ENCODE measurements at places on chromosomes 3 and 15.

- DNase-seq, result no peak
Measured at GRCh38 chr3:260898-261297, 64.3 kb downstream of the CHL1 start.

- no peak for DNase-seq
Measured at GRCh38 chr15:56936929-56937328, 18.5 kb downstream of the TCF12 start.

- DNase-seq, result no peak
Measured at GRCh38 chr15:33670567-33670966, 297.7 kb upstream of the CHRM5 start.

DNA sequence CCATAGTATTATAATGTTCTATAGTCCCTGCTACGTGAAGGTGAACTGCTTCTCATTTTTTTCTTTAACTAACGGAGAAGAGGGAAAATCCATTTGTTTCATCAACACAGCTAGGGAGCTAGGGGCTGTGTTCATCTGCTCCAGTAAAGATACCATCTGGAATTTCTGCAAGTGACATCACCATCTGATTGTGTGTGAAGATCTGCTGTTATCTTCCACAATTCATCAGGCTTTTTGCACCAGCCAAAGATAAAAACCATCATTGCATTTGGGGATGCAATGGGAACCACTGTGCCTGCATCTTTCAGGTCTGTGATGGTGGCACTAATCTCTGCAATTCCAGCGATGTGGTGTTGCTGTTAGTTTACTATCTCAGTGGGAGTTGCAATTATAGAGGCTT, 35.5 kb upstream of the NOX5 start:
- DNase-seq, result no peak

DNA sequence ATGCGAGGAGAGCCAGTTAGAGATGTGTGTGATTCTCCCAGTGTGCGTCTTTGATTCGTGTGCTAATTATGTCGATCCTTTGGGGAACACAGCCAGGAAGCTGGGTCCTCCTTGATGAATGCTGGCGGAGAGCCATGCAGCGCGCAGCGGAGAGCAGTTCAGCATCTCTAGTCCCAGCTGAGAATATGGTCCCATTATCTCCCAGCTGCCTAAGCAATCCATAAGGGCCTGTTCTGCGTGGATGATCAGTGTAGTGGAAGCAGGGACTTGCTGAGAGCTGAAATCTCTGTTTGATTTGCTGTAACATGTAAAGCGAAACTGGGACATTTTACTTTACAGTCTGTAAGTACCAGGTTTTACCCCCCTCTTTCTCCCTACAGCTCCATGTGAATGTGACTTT, 412.7 kb downstream of the CNTN4 start:
- no peak for DNase-seq

GRCh38 chr3:124115956-124116355, 124.0 kb upstream of the ROPN1 start:
- no peak for DNase-seq

- no peak for DNase-seq
Measured at GRCh38 chr15:81304226-81304625, 19.7 kb downstream of the STARD5 start.

DNA sequence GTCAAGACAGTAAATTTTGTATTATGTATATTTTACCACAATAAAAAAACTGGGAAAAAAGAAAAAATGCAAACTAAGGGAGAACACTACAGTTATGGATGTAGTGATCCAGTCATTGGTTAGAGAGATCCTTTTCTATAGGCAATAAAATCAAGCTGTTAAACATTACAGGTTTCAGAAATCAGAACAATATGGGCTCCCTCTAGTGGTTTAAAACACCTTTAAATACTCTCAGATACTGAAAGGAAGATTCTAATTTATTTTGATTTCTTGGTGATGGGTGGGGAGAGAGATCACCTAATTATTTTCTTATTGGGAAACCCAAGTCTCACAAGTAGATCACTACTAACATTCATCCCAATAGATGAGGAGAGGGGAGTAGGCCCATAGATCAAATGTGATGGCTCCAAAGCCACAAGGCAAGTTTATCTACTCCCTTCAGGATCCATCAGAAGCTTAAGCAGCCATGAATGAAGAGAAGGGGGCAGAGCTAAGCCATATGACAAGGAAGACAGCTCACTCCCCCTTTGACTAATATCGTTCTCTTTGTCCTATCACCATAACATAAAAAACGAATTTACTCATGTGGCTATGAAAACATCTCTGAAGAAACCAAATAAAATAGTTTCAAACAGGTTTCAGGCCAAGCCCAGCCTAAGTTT, 118.6 kb downstream of the ANO10 start:
- DNase-seq, result no peak

GRCh38 chr3:37291275-37291700, 116.9 kb upstream of the LRRFIP2 start:
- no peak for DNase-seq

DNA sequence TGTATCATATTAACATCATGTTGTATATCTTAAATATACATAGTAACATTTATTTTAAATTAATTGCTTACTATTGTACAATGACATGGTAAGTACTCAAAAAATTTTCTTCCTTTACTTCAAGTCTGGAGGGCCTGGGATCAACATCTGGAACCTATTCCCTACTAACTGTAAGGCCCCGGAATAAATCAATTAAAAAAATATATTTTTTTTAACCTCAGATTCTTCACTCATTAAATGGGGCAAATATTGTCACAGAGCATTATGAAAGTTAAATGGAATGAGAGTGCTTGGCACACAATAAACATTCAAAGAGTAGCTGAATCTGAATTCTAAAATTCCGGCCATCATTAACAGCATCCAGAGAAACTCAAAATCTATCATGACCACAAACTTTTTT, 16.5 kb downstream of the GSK3B start:
- DNase-seq, result no peak

- no peak for DNase-seq
Measured at GRCh38 chr3:183662099-183662498, 26.7 kb downstream of the KLHL24 start.

GRCh38 chr3:190322604-190323245, 479 bp upstream of the CLDN1 start:
- no peak for DNase-seq

DNA sequence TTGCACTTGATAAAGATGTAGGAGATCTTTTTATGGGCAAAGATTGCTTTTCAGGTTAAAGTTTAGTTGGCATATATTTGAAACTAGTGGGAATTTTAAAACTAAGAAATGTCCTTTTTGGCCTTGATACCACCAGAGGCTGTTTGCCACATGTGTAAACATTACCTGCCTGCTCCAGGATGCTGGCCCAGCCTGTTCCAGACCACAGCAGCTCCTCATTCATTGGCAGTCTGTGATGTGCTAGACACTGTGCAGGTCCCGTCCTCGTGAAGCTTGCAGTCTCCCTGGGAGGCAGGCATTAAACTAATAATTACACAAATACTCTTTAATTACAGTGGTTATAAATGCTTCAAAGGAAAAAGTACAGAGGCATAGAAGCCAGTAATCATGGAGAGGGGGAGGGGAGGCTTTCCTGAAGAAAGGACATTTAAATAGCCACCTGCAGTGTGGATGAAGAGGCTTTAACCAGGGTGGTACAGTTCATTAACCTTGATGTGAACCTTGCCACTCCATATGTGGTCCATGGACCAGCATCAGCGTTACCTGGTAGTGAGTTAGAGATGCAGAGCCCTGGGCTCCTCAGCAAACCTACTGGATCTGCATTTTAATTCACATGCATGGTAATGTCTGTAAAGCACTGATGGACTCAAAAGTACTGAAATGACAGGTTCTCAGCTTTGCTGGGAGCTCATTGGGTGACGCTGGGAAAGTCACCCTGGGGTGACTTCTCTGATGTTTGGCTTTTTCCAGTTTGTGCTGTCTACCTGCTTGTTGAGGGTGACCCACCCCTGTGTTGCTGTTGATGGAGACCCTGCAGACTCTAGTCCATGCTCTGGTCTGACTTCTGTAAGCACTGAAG, 5.3 kb downstream of the ZNF710 start:
- DNase-seq, result no peak

DNA sequence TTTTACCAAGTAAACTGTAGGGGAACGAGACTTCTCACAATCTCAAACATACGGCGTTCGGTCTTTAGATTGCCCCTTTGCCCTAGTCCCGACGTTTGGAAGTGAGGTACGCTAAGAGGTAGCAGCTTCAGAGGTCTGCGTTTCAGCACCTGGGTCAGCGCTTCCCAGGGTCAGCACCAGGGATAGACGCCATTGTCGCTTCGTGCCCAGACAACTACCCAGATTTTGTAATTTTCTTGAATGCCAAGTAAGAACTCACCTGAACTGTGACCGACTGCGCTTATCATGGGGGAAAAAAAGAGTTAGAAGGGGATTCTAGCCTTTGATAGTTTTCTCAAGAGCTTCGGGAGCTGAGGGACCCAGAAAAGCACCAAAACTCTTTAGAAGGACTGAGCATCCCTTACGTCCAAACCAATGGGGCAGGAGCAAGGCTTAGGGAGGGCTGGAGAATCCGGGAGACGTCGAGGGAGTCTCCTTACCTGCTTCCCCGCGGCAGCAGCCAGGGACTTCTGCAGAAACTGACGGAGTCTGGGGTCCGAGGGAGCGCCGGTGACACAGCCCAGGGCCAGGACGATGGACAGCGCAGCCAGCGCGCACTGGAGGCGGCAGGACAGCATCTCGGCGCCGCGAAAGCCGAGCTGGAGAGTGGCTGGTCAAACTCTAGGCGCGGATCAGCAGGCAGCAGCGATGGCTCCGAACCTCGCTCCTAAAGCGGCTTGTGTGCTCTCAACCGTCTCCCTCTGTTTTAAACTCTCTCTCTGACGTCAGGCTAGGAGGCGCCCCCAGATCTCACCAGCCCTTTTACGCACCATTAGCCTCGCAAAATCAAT, at the start of gene SST:
Gene SST, minus strand, starts transcription at position 720 of the 830 bp plus-strand sequence. Its CDS starts 103 bp downstream, at position 617.
- peak; percentile 35 for DNase-seq

DNA sequence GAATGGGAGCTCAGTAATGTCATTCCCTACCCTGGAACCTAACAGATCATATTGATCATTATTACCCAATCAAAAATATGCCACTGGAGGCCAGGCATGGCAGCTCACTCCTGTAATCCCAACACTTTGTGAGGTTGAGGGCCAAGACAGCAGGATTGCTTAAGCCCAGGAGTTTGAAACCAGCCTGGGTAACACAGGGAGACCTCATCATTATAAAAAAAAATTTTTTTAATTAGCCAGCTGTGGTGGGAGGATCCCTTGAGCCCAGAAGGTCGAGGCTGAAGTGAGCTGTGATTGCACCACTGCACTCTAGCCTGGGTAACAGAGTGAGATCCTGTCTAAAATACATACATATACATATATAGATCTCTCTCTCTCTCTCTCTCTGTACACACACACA, 10.2 kb downstream of the IGDCC4 start:
- no peak for DNase-seq

GRCh38 chr3:128945041-128945877, 48.6 kb downstream of the CFAP92 start:
- DNase-seq, result no peak

- DNase-seq, result peak; percentile 21
Measured at GRCh38 chr3:190491533-190492054, 22.3 kb upstream of the IL1RAP start.

DNA sequence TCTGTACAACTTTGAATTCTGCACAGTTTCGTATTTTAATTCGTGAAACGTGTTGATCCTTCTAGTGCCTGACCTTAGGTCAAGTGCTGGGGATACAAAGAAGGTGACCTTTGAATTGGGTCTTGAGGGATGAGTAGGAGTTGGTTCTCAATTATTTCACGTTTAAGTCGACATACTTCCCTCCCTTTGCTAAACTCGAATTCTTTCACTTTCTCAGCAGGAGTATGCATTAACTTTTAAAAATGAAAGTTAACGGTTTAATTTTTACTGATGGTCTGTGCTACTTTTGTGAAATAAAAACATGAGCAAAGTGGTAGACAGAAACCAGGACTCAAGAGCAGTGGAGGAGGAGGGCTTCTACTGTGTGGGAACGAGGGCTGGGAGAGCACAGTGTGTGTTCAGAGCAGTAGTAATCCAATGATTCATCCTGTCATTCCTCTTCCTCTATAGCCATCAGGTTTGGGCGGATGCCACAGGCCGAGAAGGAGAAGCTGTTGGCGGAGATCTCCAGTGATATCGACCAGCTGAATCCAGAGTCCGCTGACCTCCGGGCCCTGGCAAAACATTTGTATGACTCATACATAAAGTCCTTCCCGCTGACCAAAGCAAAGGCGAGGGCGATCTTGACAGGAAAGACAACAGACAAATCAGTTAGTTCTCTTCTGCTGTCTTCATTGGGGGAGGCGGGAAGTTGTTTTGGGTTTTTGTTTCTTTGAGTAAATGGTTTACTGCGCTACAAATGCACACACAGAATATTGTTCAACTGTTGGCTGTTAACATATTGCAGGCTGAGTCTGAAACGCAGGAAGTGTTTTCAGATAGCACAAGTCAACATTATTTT, 78.6 kb upstream of the TSEN2 start:
- DNase-seq, result no peak

DNA sequence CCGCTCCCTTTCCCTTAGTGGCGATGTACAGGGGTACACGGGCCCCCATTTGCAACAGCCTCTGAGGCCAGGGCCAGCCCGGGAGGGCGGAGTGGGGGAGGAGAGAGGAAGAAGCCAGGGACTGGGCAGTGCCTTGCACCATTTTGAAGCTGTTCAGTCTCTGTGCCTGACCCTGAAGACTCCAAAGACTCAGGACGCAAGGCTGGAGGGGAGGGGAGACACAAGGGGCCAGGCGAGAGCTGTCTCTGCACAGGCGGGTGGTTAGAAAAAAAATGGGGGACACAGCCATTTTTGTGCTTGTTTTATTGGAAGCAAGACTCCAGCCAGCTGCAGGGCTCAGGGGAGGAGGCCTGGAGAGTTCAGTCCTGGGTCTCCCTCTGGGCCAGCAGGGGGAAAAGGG, 1.6 kb downstream of the RPP25 start:
- no peak for DNase-seq

DNA sequence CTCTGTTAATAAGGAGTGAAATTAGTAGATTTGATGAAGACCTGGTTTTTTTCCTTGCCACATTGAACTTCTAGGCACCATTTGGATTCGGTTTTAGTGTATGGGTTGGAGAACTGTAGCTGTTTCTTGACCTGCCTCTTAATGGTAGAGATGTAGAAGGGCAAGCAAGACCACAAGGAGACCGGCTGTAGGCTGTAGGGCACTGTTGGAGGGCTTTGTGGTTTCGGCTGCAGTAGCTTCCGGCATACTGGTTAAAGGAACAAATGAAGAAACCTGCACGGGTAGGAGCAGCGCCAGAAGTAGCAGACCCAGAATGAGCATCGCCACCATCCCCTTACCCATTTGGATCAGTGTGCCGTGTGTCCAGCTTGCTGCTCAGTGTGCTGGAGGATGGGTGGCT, 7.9 kb downstream of the PCLAF start:
- no peak for DNase-seq

DNA sequence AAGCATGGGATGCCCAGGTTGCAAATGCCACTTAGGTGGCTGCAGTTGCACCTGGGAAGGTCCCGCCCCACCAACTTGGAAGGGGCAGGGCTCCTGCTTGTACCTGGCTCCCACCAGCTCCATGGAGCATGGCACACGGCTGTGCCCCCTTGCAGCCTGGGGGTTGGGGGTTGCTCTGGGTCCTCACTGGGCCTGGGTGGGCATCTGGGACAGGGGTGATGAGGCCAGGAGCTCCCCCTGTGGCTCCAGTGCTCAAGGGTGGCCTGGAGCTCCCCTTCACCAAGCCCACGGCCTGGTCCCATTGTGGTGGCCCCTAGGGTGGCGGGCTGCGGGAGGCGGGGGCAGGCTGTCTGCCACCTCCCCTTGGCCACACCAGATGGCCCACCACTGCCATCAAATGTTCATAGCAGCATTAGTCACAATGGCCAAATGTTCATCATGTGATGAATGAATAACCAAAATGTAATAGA, 36.7 kb downstream of the GHSR start:
- no peak for DNase-seq

- no peak for DNase-seq
Measured at GRCh38 chr15:31557899-31558298, 231.3 kb downstream of the KLF13 start.

GRCh38 chr3:172369590-172370259, 78.5 kb downstream of the GHSR start:
- no peak for DNase-seq

Data from stimulated activated CD4-positive, alpha-beta T cell treated with anti-CD3 and anti-CD28 coated beads, Interleukin-2, amount 100 ng/mL, for 24 hours (primary cell).